ENCODE measurements at places on chromosomes 11 and 22.

DNA sequence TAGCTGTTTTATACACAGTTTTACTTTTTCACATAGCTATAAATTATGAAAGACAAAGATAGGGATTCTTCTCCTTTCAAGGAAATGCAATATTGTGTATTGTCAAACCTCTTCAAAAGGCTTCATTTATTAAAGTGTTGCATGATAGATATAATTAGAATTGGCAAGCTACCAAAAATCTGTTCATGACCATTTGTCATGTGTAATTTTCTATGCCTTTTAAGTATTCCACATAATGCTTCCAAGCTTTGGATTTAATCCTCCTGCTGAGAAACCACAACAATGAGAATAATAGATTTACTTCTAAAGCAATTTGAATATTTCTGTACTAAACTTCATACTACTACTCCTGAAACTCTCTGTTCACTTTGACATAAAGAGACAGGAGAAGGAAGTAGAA is 403.2 kb upstream of the CCDC179 start:
- DNase-seq, result no peak

GRCh38 chr11:27723687-27724086 is 23.4 kb upstream of the BDNF start:
- DNase-seq, result no peak

DNA sequence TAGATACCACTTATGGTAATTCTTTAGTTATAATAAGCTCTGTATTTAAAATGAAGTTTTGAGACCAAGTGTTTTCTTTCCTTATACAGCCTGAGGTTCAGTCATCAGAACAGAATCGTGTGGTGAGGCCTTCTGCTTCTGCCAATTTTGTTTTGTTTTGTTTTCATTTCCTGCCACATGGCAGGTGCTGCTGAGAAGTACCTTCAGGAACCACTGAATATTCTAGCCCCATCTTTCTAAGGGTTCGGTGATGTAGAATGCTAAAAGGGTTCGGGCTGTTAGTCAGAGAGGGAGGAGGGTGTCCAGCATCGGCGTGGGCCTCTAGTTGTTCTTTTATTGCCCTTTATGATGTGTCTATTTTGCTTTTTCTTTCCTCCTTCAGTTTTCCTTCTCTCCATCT is 25.8 kb downstream of the TNRC6B start:
- DNase-seq, result peak; percentile 38

DNA sequence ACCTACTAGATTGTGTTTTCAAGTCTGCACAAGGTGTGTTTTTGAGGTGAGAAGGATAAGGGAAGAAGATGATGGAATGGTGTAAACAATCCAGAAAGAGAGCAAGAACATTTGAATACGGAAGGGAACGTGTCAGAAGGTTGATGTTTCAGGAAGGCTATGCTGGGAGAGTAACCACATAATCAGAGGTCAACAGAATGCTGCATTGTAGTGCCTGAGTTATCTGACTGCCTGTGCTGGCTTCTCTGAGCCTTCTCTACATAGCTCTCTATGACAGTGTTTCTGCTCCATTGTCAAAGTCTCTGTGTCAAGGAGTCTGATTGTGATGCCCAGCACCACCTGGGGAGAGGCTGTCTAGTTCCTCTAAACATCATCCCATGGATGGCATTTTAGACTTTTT is 74.1 kb downstream of the CYB5R2 start:
- no peak for DNase-seq

DNA sequence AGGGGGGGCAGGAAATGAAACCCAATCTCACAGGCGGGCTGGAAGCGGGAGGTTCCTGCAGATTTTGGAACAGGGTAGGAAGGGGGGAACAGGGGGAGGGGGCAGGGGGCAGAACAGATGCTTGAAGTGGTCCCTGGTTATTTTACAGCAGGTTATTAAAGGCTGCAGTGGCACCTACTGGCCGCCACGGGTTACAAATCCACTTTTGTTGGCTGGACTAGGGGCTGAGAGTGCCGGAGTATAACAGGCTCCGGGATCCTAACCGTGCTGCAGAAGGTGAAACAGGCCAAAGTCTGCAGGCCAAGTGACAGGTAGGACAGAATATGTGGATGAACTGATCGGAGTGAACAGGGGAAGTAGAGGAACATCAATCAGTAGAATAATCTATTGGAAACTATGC is 2.5 kb downstream of the ROBO3 start:
- peak; percentile 17 for DNase-seq

- no peak for DNase-seq
Observed at GRCh38 chr11:120807414-120808150, 216.3 kb upstream of the TBCEL start.

DNA sequence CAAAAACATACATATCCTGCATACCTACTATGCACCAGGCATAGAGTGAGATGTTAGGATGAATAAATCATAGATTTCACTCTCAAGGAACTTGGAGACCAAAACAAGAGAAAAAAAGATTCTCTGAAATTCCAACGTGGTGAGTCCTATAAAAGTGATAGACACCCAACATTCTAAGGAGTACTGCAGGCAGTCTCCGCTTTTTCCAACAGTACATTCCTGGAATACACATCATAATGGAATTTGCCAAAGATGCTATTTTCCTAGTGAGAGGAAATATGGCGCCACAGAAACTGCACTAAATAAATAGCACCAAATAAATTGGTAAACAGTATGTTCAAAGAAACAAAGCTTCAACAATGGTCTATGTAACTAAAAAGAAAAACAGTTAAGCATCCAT is 6.0 kb downstream of the TMEM123 start:
- no peak for DNase-seq

DNA sequence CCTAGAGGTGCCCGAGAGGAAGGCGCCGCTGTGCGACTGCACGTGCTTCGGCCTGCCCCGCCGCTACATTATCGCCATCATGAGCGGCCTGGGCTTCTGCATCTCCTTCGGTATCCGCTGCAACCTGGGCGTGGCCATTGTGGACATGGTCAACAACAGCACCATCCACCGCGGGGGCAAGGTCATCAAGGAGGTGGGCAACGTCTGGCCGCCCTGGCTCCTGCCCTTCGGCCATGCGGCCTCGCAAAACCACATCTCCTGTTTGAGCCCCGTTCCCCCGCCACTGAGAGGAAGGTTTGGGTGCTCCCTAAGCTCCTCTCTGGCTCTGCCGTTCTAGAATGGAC is 3.4 kb downstream of the SLC17A6 start:
- no peak for DNase-seq

- no peak for DNase-seq
Observed at GRCh38 chr11:78825591-78826020, 250.9 kb upstream of the NARS2 start.

GRCh38 chr11:17939542-17939941 is 73.3 kb downstream of the SERGEF start:
- DNase-seq, result no peak
